ENCODE measurements at places on chromosomes 16 and 17. TPM values are rescaled to one million over a fixed set of nuclear protein-coding genes. Genes with fewer than 3 reads are reported as not detected.

The SLC6A2 gene
- total RNA-seq: not detected

The FCSK gene
- 11.8 TPM for total RNA-seq

- peak; percentile 100 for DNase-seq
- H3K27me3 ChIP-seq: no peaks in the 10 kb centered on the region
- H3K4me3 ChIP-seq: peak overlapping the region; percentile 26
Observed at GRCh38 chr17:2174468-2175293, 119.8 kb downstream of the HIC1 start.

DNA sequence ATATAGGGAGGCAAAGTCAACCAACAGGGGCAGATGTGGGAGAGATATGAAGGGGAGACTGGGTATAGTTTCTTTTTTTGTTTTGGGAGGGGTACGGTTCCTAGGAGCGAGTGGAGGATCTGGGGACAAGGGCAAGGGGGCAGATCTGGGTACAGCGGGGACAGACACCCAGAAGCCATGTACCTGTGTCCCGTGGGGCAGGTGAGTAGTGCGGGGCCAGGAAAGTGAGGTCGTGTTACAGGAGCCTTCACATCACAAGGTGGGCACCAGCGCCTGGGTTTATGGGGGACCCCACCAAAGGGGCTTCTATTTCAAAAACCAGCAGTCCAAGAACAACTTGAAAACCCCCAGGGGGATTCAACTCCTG lies 11.5 kb downstream of the LITAF start:
- no peaks in the 10 kb centered on the region for H3K27me3 ChIP-seq
- H3K36me3 ChIP-seq: no peaks in the 10 kb centered on the region
- no peak overlapping the region for H3K27ac ChIP-seq
- no peak for DNase-seq

DNA sequence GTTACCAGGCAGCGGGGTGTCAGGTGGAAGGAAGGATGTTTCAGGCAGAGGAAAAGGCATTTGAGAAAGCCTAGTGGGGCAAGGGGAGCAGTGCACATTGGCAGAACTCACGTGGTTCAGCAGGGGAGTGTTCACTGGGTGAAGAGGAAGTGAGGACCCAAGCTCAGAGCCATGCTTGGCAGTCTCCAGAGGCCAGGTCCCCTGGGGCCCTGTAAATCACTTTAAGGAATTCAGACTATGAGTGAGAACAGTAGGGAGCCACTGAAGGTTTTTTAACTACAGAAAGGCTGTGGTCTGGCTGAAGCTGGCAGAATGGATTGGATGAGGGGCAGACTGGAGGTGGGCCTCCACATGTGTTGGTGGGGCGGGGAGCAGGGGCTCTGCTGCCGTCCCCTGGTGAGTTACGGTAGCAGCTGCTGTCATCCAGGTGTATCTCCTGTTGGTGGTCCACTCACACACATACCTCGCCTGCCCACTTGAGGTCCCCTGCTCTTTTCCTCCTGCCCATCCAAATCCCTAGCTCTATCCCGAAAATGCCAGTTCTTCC lies 5.1 kb downstream of the CLEC16A start:
- no peak overlapping the region for H3K4me3 ChIP-seq
- H3K4me1 ChIP-seq: peaks cover 5% of the 10 kb centered on the region
- no peaks in the 10 kb centered on the region for H3K36me3 ChIP-seq
- no peak for DNase-seq
- H3K27ac ChIP-seq: no peak overlapping the region

DNA sequence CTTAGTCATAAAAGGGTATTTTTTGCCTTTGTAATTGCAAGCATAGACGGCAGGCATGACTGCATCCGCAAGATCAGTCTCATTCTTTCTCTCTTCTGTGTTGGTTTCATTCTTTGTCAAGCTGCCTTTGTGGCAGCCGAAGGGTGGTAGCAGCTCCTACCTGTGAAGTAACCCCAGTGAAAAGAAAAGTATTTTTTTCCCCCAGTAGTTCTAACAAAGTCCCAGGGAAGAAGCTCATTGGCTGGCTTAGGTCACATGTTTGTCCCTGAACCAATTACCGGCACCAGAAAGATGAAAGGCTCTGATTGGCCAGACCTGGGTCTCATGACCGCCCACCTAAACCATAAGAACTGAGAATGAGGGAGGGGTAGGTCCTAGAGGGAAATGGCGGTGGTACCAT lies 110.7 kb downstream of the RAP1GAP2 start:
- no peak overlapping the region for H3K27ac ChIP-seq
- H3K27me3 ChIP-seq: no peaks in the 10 kb centered on the region
- no peak overlapping the region for H3K4me3 ChIP-seq
- no peak for DNase-seq
- no peaks in the 10 kb centered on the region for H3K36me3 ChIP-seq

The NGFR gene
- under 0.01 TPM for total RNA-seq
